AG04450 (cell line): ENCODE measurements at places on chromosomes 3 and 15.
A peak's percentile ranks its signal among the peaks of the same experiment; 100 is the strongest.

DNA sequence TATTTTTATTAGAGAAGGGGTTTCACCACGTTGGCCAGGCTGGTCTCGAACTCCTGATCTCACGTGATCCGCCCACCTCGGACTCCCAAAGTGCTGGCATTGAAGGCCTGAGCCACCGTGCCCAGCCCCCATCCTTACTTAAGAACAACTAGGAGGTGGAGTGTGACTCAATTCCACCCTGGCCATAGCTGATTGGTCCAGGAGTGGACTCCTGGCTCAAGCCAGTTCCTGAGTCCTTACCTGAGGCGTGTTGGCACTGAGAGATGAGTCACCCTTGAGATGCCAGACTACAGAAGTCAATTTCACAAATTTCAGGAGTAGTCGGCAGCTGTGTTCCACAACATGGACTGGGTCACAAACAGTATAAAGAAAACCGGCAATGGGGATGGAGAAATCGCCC is 124.2 kb downstream of the SHQ1 start:
- DNase-seq = no peak

- DNase-seq = no peak
Measured at GRCh38 chr15:82750831-82751180, 41.1 kb upstream of the AP3B2 start.

DNA sequence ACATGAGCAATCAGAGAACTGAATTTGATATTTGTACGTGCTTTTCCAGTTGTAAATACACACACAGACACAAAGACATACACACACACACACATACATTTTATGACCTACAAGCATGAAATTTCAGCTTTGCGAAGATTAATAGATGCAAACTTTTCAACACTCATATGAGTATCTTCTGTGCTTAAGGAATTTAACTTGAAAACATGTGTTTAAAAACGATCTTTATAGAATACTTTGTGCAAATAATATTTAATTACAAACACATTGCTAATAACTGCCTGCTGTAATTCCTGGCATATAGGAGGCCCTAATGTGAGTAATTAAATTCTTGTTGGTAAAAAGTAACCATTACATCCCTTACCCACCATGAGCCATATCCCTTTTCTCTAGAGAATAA is 107.7 kb upstream of the PLSCR5 start:
- DNase-seq = no peak

DNA sequence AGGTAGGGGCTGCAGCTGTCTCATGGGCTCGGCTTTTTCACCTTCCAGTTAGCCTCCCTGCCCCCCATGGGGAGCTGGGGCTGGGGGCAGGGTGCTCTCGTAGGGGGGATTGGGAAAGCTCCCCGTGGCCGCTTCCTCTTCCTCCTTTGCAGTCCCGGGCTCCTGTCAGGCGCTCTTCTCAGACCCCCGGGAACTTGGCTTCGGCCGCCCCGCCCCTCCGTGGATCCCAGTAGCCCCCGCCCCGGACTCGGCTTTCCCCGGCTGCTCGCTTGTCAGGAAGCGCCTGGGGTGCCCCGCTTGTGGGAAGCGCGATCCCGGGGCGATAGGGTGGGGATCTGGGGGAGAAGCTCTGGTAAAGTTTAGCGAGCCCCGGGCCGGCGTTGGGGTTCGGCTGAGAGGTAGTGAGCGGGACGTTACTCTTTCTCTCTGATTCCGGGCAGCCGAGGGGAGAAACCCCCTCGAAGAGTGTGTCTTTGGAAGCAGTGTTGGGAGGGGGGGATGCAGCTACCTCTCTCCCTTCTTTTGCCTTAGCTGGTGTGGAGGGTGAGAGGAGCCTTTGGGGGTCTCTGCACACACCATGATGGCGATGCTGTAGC is 611 bp downstream of the PIAS1 start:
- no peak for DNase-seq

DNA sequence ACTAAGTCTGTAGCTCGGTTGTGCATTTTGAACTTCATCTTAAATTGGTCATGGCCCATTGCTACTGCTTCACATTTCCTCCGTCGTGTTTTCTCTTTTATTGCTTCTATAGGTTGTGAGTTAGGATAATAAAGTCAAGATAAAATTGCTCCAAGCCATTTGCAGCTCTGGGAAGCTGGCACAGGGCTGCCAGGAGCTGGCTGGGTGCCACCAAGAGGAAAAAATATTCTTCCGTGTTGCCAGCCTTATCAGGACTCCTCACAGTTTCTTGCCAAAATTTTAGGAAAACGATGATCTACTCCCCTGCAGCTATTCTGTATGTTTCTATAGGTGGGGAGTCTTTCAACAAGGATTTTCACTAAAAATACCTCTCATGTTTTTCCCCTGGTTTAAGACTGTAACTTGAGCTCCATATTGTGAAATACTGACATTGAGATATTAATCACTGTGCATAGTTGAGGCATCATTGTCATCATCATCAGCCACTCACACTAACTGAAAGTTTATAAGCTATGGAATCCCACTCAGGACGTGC is 55.4 kb upstream of the PIAS1 start:
- no peak for DNase-seq

GRCh38 chr3:124372775-124373174 is 357.5 kb upstream of the UMPS start:
- no peak for DNase-seq

GRCh38 chr3:43769885-43770425 is 79.2 kb downstream of the ABHD5 start:
- DNase-seq = no peak

DNA sequence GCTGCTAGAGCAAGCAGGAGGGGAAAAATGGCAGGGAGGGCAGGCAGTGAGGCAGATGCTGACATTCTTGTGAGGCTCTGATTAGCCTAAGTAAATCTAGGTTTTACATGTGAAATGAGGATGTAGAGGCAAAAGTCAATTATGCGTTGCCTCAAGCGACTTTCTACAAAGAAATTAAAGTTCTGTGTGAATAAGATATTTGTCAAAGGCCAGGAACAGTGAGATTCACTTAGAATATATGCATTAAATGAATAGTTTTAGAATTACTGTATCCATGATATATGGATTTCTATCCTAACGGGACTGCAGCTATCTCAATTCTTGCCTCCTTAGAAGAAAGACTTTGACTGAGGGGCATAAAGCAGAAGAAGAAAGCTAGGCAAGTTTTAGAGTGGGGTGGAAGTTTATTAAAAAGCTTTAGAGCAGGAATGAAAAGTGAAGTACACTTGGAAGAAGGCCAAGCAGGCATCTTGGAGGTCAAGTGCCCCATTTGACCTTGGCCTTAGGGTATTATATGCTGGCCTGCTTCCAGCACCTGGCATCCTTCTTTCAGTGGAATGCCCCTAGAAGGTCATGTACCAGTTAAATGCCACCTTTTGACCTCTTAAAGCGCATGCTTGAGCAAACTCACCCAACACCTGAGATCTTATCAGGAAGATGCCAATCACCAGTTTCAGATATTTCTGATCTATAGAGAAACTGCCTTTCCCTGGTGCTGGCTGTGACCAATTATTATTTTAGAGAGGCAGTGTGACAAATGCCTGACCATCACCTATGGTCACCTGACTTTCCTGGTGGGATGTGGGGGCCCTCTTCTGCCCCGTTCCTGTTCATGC is 38.2 kb downstream of the OSTN start:
- no peak for DNase-seq

GRCh38 chr3:185330238-185330637 is 32.7 kb upstream of the MAP3K13 start:
- no peak for DNase-seq

- no peak for DNase-seq
Measured at GRCh38 chr15:85804481-85805170, 9.9 kb upstream of the KLHL25 start.

DNA sequence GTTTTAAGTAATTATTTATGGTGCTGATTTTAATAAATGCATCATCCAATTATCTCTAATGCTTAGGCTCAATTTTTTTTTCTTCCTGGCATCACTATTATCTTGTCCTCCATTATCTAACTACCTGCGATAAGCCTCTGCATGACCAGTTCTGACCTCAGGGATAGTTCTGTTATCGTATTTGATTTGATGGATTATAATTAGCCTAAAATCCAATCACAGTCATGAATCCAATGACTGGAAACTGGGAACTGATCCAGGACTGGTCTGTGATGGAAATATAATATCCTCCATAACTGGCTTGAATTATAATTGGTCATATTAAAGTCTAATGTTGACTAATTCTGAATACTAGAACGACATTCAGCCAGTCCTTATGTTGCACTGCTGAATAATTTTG is 1.1 kb downstream of the MYH15 start:
- DNase-seq = no peak

GRCh38 chr3:89098964-89099585 is 8.3 kb upstream of the EPHA3 start:
- peak; percentile 10 for DNase-seq

DNA sequence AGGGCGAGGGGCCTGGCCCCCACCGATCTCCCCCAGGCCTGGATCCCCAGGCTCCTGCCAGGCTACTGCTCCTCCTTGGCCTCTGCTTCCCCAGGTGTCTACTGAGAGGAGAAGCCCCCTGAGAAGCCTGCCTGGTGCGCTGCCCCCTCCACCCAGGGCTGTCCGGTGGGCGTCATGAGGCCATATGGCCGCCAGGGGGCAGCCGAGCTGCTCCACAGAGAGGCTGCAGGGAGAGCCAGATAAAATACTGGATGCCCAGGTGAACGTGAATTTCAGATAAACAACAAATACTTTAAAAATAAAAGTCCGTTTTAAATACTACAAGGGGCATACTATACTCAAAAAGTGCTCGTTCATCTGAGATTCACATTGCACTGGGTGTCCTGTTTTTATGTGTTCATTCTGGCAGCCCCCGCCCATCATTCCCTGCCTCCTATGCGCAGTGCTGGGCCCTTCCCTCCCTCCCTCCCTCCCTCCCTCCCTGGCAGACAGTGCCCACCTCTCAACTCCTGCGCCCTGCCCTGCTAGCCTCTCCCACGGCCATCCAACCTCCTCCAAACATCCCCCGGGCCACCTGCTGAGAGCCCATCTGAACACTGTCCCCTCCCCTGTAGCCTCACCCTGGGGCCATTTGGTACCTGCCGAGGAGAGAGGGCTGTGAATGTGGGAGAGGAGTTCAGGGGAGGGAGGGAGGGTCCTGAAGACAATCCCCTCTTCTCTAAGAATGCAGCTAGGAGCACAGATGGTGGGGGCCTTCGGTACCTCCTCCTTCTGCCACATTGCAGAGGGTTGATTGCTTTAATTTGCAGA is 29.6 kb downstream of the PSTPIP1 start:
- no peak for DNase-seq

- no peak for DNase-seq
Measured at GRCh38 chr3:94301366-94301765, 238.5 kb downstream of the NSUN3 start.

GRCh38 chr3:29755416-29755815 is 474.5 kb downstream of the RBMS3 start:
- DNase-seq = no peak

- DNase-seq = peak; percentile 82
Measured at GRCh38 chr3:72338942-72339669, 509.1 kb downstream of the SHQ1 start.

- DNase-seq = no peak
Measured at GRCh38 chr3:4613366-4613765, 120.2 kb downstream of the ITPR1 start.

DNA sequence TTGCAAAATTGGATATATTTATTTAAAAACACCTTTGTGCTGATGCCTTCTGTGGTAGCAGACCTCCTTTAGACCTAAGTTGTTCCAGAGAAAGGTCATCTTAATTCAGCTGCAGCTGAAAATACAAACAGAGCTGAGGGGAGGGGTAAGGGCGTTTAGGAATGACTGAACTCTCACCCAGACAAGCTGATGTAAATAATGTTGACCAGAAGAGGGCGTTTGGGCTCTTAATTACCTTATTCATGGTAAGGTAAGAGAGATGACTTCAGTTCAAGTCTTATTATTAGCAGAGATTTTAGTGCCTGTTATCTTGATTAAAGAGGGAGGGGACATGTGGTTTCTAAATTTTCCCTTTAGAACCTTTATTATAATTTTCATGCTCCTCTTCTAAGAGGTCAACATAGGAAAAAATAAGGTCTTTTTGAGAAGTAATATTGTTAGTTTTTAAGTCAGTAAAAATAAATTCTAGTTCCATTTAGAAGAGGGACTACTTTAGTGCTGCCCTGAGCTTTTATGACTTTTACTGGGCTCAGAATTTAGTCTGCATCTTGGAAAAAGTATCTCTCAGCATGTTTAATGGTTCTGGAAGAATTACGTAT is 46.3 kb downstream of the GPR171 start:
- peak; percentile 23 for DNase-seq

DNA sequence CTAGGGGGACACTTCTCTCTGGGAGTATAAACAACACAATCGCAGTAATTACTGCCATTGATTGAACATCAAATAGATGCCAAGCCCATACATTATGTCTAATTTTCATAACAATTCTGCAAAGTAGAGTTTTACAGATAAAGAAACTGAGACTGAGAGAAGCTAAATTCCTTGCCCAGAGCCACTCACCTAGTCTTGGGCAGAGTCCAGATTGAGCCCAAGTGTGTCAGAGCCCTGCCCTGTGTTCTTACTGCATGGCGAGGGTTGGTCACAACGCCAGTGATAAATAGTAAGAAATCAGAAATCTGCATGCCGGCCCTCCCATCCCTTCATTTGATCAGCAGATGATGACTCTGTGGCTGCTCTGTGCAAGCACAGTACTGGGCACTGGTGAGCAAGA is 106.3 kb downstream of the C3orf70 start:
- DNase-seq = no peak

DNA sequence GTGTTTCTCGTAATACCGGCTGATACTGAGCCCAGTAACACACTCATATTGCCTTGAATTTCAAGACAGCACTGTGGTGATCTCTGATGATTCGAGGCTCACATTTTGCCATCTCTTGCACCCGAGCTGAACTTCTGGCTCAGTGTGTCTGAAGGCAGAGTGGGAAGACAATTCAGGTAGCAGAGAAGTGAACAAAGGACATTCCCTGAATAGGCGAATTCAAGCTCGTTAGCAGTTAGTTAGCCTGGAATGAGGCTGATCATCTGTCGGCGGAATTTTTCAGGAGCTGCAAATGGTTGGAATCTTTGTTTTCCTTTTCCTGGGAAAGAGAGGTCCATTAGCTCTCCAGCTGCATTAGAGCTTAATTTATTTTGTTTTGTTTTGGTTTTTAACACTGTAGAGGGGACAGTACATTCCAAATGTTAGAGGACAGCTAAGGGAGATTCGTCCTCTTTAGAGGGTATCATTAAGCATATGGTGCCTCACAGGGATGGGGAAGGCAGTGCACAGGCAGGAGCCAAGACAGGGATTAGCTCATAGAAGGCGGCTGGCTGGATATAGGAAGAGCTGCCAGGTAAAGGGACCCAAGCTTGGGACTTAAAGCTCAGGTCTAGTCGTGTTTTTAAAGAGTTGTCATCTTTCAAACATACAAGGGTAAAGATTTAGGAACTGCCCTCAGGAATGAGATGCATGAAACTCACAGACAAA is 119.7 kb upstream of the DLG1 start:
- DNase-seq = no peak
